Iris pigment epithelial cell (primary cell): ENCODE measurements at places on chromosomes 16 and 17.

GRCh38 chr17:30848021-30848420 lies 16.3 kb downstream of the ATAD5 start:
- DNase-seq, result no peak

DNA sequence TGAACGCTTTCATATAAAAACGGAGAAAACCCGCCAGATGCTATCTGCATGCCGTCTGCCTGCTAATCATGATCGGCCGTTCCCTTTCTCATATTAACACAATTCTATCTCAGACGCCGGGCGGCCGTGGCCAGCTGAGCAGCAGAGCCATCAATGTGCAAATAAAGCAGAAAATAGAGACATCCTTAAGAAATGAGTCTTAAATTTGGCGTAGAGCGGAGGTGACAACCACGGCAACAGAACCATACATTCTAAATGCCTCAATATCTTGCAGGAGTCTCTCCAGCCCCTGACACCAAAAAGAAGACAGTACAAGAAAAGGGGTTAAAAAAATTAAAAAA lies 2.7 kb upstream of the IRX5 start:
- DNase-seq, result peak; percentile 44

DNA sequence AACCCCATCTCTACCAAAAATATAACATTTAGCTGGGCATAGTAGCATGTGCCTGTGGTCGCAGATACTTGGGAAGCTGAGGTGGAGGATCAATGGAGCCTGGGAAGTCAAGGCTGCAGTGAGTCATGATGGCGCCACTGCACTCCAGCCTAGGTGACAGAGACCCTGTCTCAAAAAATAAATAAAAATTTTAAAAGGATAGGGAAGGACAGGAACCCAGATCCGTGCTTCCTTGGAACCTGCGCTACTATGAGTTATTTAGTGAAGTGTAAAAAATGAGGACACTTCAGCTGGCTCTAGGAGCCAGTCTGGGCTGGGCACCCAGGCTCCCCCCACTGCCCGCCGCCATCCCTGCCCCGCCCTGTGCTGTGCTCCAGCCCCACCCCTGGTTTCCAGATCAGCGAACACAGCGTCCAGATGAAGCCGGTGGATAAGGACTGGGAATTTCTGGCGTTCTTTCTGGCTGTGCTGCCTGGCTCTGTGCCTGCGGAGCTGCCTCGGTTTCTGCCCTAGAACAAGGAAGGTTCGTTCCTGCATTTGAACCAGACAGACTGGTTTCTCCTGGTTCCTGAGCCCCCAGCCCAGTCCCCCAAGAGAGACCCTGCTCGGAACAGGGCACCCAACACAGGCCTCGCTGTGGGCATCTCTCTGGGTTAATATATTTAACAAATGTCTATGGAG lies 18.5 kb downstream of the PLLP start:
- DNase-seq, result peak; percentile 11

DNA sequence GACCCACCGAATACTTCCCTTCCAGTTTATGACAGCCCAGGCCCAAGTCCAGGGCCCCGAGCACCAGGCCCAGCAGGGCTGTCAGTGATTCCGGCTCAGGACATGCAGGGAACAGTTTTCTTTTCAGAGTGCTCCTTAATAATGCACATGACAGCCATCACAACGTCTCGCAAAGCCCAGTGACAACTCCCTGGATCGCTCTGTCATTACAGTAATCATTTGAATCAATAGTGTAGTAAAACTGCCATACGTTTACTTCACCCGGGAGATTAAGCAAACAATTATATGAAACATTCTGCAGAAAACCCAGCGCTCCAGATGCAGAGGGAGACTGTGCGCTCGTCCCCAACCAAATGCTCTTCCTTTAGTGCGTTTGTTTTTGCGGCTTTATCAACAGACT lies 162.6 kb upstream of the CDH13 start:
- no peak for DNase-seq

DNA sequence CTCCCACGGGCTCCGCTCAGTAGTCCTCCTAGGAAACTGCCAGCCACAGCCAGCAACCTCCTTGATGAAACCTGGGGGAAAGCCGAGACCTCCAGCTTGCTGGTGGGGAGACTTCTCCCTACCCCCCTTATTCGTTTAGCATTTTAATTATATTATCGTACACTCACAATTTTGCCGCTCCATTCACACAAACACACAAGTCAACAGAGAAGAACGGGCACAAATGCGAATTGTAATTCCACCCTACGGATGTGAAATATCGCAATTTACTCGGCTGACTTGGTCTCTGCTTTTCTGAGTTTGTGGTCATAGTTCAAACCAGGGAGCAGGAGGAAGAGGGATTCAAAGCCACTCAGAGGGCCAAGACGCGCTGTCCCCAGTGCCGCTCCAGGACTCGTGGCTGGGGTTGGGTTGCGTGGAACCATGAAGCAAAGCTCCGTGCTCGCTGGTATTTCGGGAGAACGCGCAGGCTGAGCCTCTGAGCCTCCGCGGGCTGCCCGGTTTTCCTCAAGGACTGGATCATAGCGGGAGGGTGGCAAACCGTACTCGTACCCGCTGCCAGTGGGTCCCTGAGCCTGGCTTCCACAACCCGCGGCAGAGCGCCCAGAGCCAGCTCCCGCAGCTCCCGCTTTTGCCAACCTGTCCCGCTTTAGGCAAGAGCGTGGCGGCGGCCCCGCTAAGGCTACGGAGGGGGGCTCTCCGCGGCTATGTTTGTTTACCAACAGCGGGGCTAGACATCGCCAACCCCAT lies 2.0 kb downstream of the LHX1 start:
- no peak for DNase-seq

- no peak for DNase-seq
Observed at GRCh38 chr16:72234387-72234786, 62.4 kb upstream of the PMFBP1 start.

DNA sequence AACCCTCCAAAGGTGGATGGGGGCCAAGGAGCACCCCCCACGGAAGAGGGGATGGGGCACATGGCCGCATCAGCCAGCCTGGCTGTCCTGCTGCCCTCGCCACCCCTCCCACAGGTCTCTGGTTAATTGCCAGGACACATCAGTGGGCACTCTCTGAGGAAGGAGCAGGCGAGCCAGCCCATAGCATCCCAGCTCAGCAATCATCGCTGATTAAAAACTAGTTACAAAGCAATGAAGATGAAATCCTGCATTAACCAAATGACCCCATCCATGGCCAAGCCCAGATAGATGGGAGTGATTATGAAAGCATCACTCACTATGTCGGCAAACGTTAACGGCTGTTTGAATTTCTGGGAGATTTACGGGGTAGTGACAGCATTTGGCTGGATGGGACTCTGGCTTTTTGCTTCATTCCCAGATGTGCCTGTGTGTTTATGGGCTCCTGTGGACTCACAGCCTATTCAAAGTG lies 45.3 kb downstream of the CCDC182 start:
- DNase-seq, result no peak
